Caki2 (cell line): ENCODE measurements at places on chromosomes 5 and 9. TPM values are rescaled to one million over a fixed set of nuclear protein-coding genes. Genes with fewer than 3 reads are reported as not detected.

DNA sequence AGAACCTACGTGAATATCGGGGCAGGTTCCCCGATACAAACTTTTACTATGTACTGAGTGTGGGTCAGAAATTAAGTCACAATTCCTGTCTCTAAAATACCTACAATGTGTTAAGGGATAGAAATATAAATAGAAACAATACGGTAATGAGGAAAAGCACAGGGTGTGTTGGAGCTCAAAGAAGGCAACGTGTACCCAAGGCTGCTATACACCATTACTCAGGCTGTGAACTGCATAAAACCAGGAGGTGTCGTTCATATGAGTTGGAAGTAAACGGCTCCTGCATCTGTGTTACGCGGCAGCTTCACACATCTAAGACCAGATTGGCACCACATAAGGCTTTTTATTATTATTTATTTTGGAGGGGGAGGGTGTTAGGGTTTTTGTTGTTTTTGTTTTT, 50.1 kb upstream of the TRPM3 start:
- no peak for DNase-seq

DNA sequence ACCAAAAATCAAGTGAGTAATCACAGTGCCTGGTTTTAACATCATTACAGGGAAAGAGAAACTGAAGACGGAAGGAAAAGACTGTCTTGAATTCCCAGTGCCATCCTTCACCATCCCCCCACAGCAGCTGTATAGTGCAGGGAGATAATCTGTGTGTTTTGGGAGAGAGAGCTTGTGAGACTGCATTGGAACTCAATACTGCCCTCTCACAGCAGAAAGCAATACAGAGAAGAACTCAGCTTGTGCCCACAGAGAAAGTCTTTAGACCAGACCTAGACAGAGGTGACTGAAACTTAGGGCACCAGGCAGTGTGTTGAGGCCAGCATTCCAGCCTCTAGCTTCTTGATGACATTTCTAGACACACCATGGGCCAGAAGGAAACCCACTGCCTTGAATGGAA, 754.7 kb upstream of the CDH6 start:
- DNase-seq: no peak

DNA sequence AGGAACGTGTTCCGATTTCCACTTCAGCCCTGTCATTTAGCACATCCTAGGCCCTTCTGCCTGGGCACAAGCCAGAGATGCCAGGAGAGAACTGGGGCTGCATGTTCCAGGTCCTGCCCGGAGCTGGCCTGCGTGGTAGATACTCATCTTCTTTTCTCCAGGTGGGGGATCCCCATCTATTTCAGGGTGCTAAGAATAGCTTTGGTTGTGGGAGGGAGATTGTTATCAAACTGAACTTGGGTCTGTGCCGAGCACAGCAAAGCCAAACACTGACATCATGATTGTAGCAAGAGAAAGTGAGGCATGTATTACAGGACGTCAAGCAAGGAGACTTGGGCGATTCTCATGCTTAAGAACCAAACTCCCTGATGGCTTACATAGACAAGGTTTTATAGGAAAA, 18.2 kb downstream of the C9orf153 start:
- DNase-seq: no peak

Gene NEUROG1
- not detected in 2 replicates for total RNA-seq

DNA sequence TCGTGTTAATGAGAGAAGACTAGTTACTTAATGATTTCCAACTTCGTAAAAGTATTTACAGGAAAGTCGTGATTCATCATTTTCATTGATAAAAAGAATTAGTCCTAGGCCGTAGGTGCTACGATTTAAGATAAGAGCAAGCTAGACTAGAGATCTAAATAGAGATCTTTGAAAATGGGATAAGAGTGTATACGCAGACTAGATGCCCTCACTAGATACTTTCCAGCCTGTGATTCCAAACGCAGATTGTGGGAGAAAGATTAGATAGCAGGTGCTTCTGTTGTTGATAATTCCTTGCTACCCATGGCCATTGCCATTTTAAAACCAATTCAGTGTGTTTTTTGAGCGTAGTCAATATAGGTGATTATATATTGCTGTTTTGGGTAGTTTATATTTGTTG, 6.7 kb upstream of the SMIM15 start:
- DNase-seq: no peak

DNA sequence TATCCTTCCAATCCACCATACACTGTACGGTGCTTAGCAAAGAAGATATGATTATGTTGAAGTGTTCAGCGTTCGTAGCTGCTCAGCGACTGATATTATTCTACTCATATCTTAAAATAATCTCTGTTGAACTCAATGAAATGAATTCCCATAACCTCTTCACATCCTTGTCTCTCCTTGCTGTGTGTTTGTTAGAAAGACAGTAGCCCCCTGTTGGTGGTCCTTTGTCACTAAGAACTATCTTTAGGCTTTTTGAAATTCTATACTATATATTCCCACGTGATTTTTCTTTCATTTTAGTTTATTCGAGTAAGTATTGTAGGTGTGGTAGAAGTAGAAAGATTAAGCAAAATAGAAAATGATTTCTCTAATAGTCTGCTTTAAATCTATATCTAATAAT, 762.8 kb upstream of the WWC1 start:
- no peak for DNase-seq

DNA sequence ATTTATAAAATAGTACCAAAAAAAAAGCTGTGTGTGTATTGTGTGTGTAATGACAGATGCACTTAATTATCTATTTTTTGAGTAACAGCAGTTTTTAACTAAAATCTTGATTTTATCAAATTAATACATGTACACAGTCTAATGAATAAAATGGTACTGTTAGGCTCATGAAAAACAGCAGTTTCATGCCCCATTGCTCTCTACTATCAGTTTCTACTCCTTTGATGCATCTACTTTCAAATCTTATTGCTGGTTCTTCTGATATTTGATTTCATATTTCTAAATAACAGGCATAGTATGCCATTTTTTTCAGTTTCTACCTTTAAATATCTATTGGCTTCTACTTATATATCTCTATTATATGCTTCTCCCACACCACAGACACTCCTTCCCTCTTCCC, 117.4 kb downstream of the CCDC171 start:
- no peak for DNase-seq

DNA sequence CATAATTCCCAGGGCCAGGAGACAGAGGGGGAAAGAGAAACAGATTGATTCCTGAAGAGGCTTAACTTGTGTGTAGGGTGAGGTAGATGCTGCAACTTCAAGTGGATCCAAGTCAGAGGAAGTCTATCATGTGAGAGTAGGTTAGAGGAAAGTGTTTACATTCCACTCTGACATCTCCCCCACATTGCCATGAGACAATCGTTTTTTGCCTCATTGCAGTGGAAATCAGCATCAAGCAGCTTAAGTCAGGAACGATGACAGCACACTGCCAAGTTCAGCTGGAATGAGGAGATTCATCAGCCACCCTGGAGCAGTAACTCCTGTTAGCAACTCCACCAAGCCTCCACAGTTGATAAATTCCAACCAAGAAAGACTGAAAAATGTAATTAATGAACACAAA, 689.7 kb upstream of the MEF2C start:
- DNase-seq: no peak

DNA sequence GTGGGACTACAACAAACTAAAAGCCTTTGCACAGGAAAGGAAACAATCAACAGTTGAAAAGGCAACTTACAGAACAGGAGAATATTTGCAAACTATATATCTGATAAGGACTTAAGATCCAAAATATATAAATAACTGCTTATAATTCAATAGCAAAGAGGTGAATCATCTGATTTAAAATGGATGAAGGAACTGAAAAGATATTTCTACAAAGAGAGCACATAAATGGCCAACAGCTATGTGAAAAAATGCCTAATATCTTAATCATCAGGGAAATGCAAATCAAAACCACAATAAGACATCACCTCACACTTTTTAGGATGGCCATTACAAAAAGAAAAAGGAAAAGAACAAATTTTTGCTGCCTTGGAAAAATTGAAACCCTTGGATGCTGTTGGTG, 100.4 kb downstream of the LURAP1L start:
- peak; percentile 11 for DNase-seq

- DNase-seq: peak; percentile 5
These were observed 226.0 kb upstream of the DMAC1 start for GRCh38 chr9:8025551-8025950.

- DNase-seq: no peak
These were observed 118.5 kb downstream of the UGCG start for GRCh38 chr9:112015149-112015548.

DNA sequence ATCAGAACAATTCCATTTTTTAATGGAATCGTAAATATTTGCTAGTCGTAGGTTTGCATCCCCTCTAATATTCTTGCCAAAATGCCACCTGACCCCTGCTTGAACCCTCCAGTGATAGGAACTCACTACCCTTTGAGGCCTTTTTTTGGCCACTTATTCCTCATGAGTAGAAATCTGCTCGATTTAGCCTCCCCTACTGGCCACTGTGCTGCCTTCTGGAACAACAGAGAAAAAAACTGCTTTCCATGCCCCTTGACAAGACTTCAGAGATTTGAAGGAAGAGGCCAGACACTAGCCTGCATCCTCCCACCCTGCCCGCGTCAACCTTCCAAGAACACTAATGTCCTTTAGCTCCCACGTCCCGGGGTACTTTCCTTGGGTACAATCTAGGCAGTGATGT, 4.1 kb downstream of the CCDC69 start:
- no peak for DNase-seq

DNA sequence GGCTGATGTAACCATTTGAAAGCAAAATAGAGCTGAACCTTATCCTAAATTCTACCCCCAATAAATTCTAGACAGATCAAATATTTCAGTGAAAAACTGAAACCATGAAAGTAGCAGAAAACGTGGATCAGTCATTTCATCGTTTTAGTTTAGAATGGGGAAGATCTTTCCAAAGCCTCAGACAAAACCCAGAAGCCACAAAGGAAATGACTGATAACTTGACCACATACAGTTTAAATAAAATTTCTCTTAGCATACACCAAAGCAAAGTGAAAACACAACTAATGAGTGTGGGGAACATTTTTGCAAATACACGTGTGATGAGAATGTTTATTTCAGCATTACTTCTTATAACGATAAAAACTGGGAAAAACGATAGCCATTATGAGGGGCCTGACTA, 284.8 kb downstream of the ADGRV1 start:
- no peak for DNase-seq

DNA sequence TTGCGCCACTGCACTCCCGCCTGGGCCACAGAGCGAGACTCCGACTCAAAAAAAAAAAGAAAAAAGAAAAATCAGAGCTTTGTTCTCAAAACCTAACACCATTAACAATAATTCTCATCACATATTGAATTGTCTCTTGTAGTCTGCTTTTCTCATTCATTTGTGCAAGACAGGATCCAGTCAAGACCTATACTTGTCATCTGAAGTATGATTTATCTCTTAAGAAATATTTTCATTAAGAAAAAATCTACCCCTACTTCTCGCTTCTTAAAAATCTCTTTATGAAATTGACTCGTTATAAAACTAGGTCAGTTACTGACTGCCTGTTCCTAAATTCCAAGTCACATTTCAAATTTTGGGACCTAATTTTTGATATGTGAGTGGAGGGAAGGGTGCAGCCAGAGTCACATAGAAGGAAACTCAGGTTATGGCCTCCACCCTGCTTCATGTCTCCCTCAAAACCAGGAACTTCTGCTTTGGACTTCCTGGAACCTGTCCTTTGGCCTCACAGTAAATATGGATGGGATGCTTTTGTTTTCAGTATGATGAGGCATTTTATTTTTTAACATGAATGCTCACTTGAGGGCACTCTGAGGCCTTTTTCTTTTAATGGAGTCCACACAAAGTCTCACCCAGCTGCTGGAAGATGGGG, 18.9 kb downstream of the ZNF169 start:
- DNase-seq: no peak

Gene OTP
- not detected in 2 replicates for total RNA-seq
